ENCODE measurements at places on chromosomes 6 and 20.

- DNase-seq: no peak
Measured at GRCh38 chr20:53555816-53556215, 37.8 kb downstream of the ZNF217 start.

GRCh38 chr20:45038745-45039474 lies 62.0 kb downstream of the KCNS1 start:
- DNase-seq: no peak

DNA sequence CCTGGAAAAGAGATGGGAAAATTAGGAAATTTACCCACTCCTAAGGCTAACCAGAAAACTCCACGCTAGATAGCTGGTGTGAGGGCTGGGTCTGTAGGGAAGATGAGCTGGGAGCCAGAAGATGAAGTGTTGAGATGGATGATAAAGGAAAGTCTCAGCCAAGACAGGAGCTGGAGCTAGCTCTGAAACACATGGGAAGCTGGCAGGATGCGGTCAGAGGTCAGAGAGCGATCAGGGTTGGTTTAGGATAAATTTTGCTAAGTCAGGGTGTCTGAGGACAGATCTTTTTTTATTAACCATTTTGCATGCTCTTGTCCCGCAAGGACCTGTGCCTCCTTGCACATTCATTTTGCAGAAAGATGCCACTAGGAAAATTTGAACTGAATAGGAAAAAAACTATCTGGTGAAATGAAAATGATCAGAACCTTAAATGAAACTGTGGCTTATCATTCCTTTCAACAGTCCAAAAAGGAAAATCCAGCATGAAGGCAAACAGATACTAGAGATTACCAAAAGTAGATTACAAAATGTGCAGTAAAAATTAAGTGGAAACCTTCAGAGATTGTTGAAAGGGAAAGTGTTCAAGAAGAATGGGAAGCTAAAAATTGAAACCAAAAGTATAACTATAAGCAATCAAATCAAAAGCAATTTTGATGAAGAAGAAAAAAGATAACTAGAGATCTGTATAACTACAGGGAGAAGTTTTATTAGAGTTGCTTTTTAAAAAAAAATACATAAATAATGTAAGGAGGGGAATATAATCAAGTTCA lies 10.7 kb upstream of the EDN1 start:
- no peak for DNase-seq

DNA sequence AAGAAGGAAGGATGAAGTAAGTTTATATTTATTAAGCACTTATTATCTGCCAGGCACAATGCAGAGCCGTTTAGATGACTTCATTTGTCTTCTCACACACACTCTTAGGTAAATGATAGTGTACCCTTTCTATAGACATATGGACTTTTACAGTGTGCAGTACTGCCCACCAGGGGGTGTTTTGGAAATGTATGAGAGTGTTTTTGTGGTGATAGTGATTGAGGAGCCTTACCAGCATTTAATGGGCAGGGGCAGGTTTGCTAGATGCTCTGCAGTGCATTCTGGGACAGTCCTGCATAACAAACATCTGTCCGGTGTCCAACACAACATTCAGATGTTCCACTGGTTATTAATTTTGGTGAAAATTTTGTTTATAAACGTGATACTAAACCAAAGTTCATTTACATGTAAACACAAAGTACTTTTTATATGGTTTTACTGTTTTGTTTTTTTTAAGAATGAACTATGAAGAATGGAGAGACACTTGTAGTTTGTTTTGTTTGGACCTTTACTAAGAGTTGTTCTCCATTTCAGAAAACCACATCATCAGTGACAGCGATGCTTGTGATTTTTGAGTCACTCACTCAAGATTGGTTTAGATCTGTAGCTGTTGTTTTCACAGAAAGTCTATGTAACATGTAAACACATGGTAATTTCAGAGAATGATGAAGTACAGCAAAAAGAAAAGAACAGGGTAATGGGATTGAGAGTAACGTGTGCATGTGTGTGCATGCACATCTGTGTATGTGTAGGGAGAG lies 19.9 kb downstream of the KCNS1 start:
- DNase-seq: no peak

DNA sequence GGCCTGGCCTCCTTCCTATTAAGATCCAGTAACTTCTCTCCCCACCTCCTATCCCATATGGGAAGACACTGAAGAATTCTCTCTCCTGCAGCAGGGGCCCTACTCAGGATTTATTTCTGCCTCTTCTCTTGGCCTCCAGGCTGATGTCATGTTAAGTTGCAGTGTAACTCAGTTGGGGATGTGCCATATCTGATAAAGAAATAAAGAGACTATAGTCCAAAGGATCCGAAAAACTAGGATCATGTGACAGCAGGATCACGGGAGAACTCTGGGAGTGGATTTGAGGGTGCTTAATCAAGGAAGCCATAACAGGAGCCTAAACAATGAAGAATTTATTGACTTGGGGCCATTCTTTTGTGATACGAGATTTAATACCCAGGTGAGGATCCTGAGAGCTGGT lies 38.5 kb upstream of the TGM6 start:
- DNase-seq: no peak

GRCh38 chr6:24667378-24667803 lies 514 bp downstream of the ACOT13 start:
- no peak for DNase-seq

DNA sequence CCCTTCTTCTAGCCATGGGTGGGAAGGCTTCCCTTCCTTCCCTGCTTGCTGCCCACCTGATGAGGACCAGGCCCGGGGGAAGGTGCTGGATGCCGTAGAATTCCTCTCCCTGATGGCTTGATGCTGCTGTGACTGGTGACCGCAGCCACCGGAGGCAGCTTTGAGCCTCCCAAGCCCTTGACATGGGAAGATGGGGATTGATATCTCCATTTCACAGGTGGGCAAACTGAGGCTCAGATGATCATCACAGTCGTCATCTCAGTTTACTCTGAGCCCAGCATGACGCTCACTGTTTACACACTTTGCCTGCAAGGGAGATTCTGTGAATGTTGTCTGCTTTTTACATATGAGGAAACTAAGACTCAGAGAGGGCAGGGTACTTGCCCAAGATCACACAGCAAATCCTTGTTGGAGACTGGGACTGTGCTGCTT lies 43.9 kb downstream of the SRC start:
- DNase-seq: no peak

- no peak for DNase-seq
Measured at GRCh38 chr6:105968603-105969333, 117.4 kb upstream of the PRDM1 start.

- DNase-seq: no peak
Measured at GRCh38 chr20:46213946-46214823, 94.1 kb downstream of the CDH22 start.

DNA sequence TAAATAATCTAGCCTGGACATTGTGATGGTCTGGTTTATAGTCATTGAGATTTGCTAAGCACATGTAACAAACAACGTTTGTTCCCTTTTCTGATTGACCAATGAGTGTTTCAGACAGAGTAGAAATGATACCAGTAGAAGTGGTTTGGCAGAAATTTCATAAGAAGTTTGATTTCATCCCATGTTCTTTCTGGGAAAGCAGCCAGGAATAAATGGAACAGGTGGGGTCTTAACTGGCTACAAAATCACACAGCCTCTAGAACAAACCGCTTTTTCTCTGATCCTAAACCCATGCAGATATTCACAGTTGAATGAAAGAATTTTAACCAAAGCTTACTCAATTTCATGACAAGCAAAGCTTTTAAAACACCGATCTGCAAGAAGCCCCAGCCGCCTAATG lies 227.5 kb downstream of the UST start:
- no peak for DNase-seq

GRCh38 chr20:19003366-19004336 lies 190.1 kb downstream of the SCP2D1 start:
- DNase-seq: no peak

DNA sequence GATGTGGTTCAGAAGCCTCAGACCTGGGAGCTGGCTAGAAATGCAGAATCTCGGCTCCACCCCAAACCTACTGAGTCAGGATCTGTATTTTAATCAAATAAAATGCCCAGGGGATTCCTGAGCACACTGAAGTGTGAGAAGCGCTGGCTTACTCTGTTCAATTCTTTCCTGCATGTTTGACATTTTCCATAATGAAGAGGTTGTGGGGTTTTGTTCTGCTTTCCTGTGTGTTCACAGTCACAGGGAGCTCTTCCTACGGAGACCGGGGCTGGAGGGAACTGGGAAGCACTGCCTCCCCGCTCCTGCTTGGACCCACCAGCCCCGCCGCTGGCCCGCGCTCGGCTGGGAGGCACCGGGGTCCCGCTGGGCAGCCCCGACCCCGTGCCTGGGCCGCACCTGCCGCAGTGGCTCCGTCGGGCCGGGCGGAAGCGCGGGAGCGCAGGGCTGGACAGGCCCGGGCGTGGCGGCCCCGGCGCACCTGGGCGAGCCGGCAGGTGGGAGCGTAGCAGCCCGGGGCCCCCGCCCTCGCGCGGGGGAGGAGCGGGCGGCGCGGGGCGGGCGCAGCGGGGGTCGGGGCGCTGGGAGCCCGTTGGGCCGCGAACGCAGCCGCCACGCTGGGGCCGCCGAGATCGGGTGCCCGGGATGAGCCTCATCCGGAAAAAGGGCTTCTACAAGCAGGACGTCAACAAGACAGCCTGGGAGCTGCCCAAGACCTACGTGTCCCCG lies at the start of gene MAPK13:
Gene MAPK13, plus strand, starts transcription at position 573 of the 726 bp plus-strand sequence. Its CDS starts 70 bp downstream, at position 643.
- peak; percentile 50 for DNase-seq

- peak; percentile 88 for DNase-seq
Measured at GRCh38 chr6:106520711-106521401, 108.4 kb downstream of the RTN4IP1 start.

DNA sequence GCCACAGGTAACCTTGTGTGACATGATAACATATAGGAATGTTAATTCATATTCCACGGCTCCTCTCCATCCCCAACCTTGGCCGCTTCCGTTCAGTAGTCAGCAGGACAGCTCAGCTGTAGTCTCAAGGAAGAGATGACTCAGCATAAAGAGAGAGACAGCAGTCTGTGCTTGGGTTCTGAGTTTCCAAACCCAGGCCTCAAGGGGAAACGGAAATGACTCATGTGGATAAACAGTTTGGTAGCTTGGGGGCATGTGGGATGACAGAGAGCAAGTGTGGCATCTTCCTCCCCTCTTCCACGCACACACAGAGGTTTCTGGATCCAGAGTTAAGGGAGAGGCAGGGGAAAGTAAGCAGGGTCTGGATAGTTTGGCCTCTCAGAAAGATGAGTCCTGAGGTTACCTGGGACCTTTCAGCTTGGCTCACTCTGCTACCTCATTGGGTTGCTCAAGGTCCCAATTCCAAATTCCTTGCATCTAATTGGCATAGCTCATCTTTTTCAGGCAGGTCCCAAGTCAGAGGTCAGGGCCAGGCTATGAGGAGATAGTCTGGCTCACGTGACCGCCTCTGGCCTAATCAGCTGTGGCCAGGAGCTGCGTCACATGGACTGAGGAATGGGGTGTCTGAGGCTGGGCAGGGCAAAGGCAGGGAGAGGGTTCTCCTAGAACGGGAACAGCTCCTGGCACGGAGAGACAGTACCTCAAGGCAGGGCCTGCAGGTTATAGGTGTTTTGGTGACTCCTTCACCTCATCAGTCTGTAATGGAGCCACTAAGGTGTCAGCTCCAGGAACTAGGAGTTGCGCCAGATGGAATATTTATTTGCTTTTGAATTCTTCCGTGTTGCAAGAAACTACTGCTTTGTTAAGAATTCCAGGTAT lies 36.5 kb upstream of the MLN start:
- peak; percentile 59 for DNase-seq

DNA sequence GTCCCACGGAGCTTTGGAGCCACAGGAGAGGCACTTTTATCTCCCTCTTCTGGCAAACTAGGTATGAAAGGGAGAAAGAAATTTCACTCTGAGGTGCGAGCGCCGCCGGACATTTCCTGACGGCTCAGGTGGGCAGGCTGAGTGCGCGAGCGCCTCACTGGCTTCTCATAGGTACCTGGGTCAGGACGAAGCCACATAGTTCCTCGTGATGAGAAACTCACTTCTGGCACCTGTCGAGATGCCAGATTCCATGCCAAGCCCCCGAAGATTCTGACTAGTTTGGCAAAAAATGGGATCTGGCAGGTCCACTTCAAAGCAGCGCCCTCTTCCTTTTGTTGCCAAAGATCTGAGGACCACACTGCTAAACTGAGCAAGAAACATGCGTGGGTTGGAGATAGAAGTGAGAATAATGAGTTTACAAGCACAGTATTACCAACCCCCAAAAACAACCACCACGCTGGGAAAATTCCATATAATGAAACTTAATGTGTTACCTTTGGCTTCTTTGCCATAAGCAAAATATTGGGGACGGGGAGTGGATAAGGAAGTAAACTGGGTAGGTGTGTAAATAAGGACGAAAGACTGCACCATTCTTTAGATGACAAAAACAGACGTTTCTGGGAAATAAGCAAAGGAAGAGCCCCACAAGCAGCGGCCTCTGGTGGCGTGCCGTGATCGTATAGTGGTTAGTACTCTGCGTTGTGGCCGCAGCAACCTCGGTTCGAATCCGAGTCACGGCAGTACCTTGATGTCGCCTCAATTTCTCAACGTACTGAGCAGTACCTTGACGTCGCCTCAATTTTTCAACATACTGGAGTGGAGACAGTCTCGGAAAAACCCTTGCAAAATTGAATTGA lies 89.8 kb upstream of the PRSS16 start:
- DNase-seq: peak; percentile 90

DNA sequence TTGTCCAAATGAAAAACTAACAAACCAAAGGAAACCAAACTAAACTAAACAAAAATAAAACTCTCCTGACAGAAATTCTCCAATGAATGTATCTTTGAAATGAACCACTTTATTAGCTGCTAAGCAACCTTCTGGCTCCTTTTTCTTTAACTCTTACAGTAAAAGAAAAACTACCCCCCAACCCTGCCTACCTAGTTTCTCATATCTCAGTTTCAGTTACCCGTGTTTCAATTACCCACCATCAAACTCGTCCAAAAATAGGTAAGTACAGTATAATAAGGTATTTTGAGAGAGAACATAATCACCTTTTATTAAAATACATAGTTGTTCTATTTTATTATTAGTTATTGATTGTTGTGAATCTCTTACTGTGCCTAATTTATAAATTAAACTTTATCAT lies 177.4 kb upstream of the THEMIS start:
- no peak for DNase-seq

GRCh38 chr20:41011551-41012067 lies 17.0 kb upstream of the TOP1 start:
- DNase-seq: no peak

Data from activated CD4-positive, alpha-beta T cell treated with anti-CD3 and anti-CD28 coated beads for 48 hours (primary cell).